ENCODE measurements at places on chromosomes 3 and 15.

DNA sequence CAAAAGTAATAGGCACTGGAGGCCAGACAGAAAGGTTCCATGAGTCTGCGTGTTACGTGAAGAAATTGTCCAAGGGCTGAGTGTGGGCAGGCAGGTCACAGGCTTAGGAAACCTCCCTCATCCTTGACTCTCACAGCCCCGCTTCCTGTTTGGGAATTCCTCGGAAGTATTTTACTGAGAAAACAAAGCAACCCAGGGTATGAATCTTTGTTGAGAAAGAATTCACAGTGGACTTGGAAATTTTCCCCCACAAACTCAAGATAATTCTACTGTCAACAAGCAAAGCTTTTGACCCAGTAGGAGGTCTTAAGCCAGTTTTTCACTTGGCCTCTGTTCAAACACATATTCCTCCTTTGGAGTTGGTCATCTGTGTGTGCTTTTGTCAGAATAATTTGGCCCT lies 377.1 kb upstream of the TPM1 start:
- DNase-seq: no peak

GRCh38 chr15:30865257-30865656 lies 38.5 kb upstream of the FAN1 start:
- DNase-seq: no peak

DNA sequence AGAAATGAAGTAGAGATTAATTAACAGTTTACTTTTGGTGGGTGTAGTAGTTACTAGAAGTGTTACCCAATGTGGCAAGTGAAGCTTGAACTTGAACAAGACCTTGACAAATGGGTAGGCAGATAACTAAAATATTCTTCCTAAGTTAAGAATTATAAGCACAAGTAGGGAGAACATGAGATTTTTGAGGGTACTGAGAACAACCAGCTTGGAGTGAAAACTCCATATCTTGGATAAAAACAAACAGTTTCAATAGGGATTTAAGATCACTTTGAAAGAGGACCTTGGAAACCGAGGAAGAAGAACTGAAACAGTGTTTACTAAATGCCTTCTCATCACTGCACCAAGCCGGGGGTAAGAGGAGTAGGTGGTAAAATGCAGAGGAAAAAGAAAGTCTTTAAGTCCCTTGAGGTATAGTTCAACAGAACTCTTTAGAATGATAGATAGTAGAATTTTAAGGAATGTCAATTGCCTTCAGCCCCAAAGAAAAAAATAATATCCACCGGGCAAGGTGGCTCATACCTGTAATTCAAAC lies 496.7 kb downstream of the NAALADL2 start:
- DNase-seq: no peak

- DNase-seq: no peak
These were observed 216.8 kb upstream of the PROK2 start for GRCh38 chr3:72001758-72002157.

- DNase-seq: no peak
These were observed 48.3 kb downstream of the GABRB3 start for GRCh38 chr15:26724381-26725150.

GRCh38 chr15:23035964-23036566 lies 3.3 kb downstream of the TUBGCP5 start:
- DNase-seq: no peak

- no peak for DNase-seq
These were observed 210.9 kb upstream of the KCNMB2 start for GRCh38 chr3:178325330-178325729.

DNA sequence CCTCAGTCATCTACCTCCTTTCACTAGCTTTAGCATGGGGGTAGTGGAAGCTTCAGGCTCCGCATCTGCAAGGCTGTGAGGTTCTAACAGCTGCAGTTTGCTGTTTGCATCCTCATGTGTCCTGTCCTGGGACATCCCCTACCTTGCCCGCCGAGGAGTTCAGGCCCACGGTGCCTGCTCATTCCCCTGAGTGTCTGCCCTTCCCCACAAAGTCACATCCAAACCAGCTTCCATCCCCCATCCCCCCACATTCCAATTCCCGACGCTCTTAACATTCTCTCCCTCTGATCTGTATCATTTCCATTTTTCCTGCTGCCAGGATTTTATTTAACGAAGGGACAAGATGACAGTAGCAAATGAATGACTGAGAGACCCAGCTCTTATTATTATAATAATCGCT lies 43.8 kb downstream of the HRH1 start:
- no peak for DNase-seq

DNA sequence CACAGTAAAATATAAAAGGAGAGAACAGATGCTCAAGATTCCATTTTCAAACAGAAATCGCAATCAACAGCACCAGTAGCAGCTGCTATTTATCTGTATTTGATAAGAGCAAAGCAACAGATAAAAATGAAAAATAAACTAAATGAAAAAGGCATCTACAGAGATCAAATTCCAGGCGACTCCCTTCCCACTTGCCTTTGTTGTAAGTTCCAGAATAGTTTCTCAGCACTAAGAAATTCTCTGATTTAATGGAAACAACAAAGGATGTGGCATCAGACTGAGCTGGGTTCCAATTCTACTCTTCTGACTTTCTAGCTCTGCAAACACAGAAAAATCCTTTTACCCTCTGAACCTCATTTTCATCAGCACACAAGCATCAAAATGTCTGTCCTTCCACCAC lies 110.8 kb upstream of the MME start:
- no peak for DNase-seq

- no peak for DNase-seq
These were observed 14.7 kb downstream of the TIMP4 start for GRCh38 chr3:12143949-12144504.

DNA sequence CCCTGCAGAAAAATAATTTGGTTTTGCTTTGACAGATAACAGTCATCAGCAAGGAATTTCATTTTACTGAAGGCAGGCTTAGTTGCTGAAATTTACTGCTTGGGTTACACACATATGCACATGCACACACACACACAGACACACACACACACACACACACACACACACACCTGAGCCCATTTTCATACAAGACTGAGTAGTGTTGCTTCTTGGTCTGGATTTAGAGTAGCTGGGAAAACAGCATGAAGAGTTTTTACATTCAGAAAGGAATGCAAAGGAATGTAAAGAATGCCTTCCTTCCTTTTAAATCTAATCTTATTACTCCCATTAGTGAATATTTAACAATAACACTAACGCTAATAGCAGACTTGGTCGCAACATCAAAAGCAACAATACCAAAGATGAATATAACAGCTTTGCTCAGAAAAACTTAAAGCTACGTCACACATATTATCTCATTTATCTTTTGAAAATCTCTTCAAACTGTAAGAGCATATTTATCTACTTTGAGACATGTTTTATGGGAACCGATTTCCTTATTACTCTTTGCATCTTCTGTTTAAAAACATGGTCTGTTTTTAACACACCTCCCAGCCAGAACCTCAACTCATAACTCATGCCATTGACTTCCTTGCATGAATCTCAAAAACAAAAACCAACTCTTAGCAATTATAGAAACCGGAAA lies 32.5 kb downstream of the RFTN1 start:
- no peak for DNase-seq

GRCh38 chr15:69357773-69358771 lies 56.1 kb upstream of the KIF23 start:
- DNase-seq: no peak

GRCh38 chr3:197949191-197949777 lies 706 bp upstream of the RPL35A start:
- DNase-seq: no peak

DNA sequence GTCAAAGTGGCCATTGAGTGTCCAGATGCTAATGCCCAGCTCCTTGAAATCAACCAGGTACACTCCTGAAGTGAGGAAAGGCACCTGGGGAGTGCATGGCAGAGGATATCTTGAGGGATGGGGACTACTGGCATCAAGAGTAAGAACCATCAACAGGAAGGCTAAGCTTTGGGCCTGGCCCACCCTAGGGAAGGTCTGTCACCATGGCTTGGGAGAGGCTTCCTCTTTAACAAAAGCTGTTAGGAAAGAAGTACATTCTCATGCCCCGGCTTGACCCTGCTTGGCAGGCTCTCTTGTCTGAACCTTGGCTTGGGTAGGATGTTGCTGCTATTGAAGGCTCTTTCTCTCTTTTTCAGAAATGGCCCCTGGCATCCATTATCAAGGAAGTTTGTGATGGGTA lies 43.7 kb upstream of the TUBGCP5 start:
- DNase-seq: no peak

GRCh38 chr15:36756707-36757106 lies 177.3 kb downstream of the CDIN1 start:
- DNase-seq: no peak

DNA sequence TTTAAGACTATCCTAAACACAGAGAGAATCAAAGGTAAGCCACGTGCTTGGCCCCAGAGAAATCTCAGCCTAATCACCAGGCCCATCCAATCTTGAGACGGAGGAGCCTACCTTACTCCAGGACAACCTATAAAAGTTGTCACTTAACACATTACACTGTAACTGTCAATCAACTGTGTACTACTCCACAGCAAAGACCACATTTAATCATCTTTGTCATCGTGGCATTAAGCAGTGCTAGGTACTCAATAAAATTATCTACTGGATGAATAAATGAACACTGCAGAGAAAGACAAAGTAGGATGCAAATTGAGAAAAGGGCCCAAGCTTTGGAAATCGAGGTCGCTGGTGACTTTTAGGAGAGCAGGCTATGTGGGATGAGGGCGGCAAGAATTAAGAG lies 466.7 kb downstream of the SHQ1 start:
- DNase-seq: no peak

- no peak for DNase-seq
These were observed 420.4 kb upstream of the SEMA6D start for GRCh38 chr15:47296881-47297280.

DNA sequence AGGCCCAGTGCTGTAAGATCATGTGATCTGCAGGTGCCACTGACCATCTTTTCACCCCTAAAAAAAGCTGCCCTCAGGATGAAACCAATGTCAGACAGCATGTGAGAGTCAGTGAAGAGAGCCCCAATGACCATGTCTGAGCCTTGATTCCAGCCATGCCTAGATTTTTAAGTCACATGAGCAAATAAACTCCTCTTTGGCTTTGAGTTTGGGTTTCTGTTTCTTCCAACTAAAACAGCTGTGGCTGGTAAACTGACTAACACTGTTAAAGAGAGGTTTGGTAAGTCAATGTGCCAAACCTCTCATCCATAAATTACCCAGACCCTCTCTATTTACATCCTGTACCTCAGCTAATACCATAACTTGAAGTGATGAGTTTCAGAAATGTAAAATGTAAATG lies 8.3 kb downstream of the MYO5A start:
- no peak for DNase-seq

DNA sequence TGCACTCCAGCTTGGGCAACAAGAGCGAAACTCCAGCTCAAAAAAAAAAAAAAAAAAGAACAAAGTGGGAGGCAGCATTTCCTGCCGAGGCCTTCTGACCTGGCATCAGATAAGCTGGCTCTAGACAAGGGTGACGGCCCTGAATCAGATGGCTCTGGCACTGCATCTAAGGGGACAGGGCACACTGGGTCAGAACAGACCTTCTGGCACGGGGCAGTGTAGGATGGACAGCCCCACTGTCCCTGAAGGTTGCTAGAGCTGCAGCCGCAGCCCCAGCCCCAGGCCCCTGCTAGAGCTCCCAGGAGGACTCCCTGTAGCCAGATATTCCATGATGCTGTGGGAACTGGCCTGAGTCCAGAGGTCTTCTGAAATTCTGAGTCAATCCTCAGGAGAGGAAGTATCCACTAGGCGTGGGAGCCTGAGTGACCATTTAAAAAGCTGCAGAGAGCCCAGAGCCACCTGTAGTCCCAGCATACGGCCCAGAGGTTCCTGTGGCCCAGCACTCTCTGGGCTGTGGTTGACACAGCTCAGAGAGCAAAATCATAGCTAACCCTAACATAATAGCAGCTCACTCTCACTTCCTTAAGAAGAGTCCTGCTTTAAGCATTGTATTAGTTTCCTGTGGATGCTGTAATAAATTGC lies 69.2 kb upstream of the MFGE8 start:
- DNase-seq: no peak

DNA sequence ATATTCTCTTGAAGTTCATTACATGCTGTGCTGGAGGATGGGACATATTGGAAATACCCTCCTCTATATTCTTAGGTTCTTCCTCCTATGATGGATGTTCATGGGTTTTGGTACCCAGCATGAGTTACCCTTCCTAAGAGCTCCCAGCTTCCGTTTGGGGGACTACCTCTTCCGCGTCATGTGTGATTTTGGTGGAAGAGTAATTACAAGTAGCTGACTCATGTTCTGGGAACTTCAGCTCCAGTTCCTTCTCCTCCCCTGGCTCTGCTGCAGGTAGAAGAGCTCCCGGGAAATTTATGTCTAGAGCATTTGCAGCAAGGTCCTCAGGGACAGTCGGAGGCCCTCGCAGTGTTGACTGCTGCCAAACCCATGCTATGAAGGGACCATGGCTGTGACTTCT lies 208.8 kb upstream of the IL12A start:
- DNase-seq: no peak

GRCh38 chr15:96058103-96058851 lies 272.2 kb upstream of the NR2F2 start:
- DNase-seq: no peak

DNA sequence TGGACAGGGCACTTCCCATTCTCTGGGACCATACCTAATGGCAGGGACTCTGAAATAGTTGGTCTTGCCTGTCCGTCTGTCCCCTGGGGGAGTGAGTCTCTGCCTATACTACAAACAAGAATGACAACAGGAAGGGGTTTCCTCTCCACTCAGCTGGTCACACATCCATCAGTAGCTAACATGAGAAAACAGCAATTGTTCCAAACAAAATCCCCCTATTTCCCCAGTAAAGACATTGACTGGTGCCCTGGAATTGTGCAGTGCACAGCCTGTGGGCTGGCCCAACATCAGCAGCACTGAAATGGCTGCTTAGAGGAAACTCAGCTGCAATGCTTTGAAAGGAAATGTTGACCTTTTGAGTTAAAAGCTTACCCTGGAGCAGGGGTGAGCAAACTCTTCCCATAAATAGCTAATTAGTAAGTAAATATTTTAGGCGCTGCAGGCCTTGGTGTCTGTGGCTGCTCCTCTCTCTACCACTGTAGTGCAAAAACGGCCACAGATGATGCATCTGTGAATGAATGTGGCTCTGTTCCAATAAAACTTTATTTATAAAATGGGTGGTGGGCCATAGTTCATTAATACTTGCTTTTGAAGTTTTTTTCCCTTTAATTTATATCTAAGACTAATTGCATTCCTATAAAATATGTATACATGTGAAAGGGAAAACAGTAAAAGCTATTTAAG lies 174.3 kb downstream of the KLF13 start:
- no peak for DNase-seq

DNA sequence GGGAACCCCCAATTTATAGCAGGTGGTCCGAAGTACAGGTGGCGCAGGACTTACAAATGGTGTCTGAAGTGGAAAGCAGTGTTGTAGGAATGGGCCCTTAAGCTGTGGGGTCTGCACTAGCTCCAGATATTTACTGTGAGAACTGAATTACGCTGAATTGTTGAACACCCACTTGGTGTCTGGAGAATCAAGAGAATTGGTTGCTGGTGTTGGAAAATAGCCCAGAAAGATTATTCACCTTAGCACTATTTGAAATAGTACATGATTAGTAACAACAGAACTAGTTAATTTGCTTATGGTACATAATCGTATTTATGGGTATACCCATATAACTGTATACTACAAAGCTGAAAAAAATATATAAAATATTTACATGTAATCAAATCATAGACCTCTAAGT lies 64.8 kb downstream of the ADAM10 start:
- DNase-seq: no peak
